ENCODE measurements at places on chromosomes 12 and 14. TPM values are rescaled to one million over a fixed set of nuclear protein-coding genes. Genes with fewer than 3 reads are reported as not detected.

The CCDC175 gene
- not detected for total RNA-seq

DNA sequence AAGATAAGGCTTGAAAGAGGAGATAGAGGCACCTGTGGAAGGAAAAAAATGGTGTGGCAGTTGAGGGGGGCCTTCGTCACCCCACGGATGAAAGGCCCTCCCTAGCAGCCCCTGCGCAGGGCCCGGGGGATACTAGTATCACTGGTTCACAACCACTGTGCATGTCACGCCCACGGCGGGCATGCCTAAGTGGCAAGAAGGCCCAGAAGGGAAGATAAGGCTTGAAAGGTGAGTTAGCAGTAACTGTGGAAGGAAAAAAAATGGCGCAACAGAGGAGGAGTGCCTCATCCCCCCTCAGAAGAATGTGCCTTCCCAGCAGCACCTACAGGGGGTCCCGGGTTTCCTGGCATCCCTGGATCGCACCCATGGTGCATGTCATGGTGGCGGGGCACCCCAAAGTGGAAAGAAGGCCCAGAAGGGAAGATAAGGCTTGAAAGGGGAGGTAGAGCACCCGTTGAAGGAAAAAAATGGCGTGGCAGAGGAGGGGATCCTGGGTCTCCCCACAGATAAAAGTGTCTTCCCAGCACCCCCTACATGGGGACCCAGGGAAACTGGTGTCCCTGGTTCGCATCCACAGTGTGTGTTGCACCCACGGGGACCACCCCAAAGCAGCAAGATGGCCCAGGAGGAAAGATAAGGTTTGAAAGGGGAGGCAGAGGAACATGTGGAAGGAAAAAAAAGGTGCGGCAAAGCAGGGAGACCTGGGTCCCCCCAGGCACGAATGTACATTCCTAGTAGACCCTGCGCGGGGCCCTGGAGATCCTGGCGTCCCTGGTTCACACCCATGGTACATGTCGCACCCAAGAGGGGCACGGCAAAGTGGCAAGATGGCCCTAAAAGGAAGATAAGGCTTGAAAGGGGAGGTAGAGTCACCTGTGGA, 279.2 kb downstream of the ALG10 start:
- H3K4me3 ChIP-seq, result no peak overlapping the region
- DNase-seq, result no peak
- H3K36me3 ChIP-seq, result no peaks in the 10 kb centered on the region
- no peak overlapping the region for H3K27ac ChIP-seq

- H3K27me3 ChIP-seq, result no peaks in the 10 kb centered on the region
- no peaks in the 10 kb centered on the region for H3K36me3 ChIP-seq
- peaks cover 14% of the 10 kb centered on the region for H3K4me1 ChIP-seq
- DNase-seq, result no peak
- no peak overlapping the region for H3K27ac ChIP-seq
- H3K4me3 ChIP-seq, result no peak overlapping the region
These were observed 16.5 kb downstream of the ITPK1 start for GRCh38 chr14:93099196-93099595.

- H3K27ac ChIP-seq, result no peak overlapping the region
- H3K36me3 ChIP-seq, result no peaks in the 10 kb centered on the region
- no peak for DNase-seq
- H3K4me1 ChIP-seq, result no peaks in the 10 kb centered on the region
These were observed 388.3 kb upstream of the GARIN6 start for GRCh38 chr12:99259040-99259934.

- no peaks in the 10 kb centered on the region for H3K36me3 ChIP-seq
- no peak overlapping the region for H3K27ac ChIP-seq
These were observed 116.3 kb upstream of the FKBP4 start for GRCh38 chr12:2678426-2678825.

- H3K27me3 ChIP-seq, result no peaks in the 10 kb centered on the region
- H3K27ac ChIP-seq, result no peak overlapping the region
- H3K36me3 ChIP-seq, result no peaks in the 10 kb centered on the region
- no peaks in the 10 kb centered on the region for H3K4me1 ChIP-seq
- H3K4me3 ChIP-seq, result no peak overlapping the region
These were observed 310.3 kb downstream of the DPF3 start for GRCh38 chr14:72583316-72584272.

DNA sequence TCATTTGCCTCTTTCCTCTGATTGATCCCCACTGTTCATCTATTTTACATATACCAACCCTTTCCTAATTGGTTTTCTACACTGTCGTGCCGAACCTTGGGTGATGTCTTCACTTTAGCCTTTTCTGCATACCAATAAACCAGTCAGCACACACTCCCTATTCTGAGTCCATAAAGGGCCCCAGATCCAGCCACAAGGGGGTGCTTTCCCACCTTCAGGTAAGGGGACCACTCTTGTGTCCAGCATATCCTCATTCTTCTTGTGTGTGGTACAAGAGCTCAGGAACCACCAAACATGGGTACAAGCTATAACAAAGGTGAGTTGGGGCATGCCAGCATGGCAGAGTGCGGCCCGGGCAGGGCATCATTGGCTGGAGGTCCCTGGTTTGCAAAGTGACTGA, 859.8 kb downstream of the FSCB start:
- H3K4me3 ChIP-seq, result no peak overlapping the region
- H3K27ac ChIP-seq, result no peak overlapping the region
- no peak for DNase-seq
- no peaks in the 10 kb centered on the region for H3K27me3 ChIP-seq
- no peaks in the 10 kb centered on the region for H3K4me1 ChIP-seq
- H3K36me3 ChIP-seq, result no peaks in the 10 kb centered on the region

Measured in thyroid gland (tissue), 4 donors.